CD4-positive, alpha-beta memory T cell (primary cell): ENCODE measurements at places on chromosomes 7 and 10. TPM values are rescaled to one million over a fixed set of nuclear protein-coding genes. Genes with fewer than 3 reads are reported as not detected.
A peak's percentile ranks its signal among the peaks of the same experiment; 100 is the strongest.

The ATOH7 gene
- not detected for total RNA-seq

The SORCS1 gene
- total RNA-seq: not detected

DNA sequence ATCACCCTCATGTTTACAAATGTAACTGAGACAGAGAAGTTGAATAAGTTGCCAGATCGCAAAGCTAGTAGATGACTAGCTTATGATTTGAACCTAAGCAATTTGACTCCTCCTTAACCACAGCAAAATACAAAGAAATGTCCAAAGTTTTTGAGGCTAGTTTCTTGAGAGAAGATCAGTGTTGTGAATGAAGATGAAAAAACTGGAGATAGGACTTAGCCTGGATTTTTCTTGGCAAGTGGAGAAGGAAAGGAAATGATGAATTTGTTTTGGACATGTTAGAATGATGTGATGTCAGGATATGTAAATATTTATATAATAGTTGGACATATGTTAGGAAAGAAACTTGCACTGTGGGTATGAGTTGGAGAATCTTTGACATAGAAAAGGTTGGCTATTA is 149.8 kb downstream of the LSMEM1 start:
- H3K27ac ChIP-seq: no peak overlapping the region
- H3K4me1 ChIP-seq: no peaks in the 10 kb centered on the region
- H3K4me3 ChIP-seq: no peak overlapping the region
- no peaks in the 10 kb centered on the region for H3K27me3 ChIP-seq
- no peak for DNase-seq
- H3K36me3 ChIP-seq: no peaks in the 10 kb centered on the region

GRCh38 chr10:127524229-127524628 is 24.9 kb upstream of the NPS start:
- H3K4me1 ChIP-seq: no peaks in the 10 kb centered on the region
- no peak overlapping the region for H3K27ac ChIP-seq
- DNase-seq: no peak
- H3K4me3 ChIP-seq: no peak overlapping the region
- no peaks in the 10 kb centered on the region for H3K27me3 ChIP-seq

The TSPAN12 gene
- not detected for total RNA-seq

The ATP5F1C gene
- total RNA-seq: 124 TPM

The ANKRD61 gene
- total RNA-seq: not detected

DNA sequence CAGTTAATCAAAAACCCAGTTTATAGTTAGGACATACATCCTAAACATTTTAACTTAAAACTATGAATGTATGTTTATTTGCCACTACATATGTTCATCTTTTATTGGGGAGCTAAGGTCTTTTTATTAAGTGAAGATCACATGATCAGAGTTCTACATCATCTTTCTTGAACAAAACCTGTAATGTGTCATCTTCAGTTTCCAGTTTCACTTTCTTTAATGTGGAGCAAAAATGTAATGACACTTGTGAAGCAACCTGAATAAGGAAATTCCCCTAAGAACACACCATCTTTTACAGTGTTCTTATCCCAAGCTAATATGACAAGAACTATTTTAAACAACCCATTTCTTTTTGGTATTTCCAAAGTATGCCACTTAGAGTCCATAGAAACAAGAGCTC is 166.7 kb upstream of the BET1 start:
- H3K36me3 ChIP-seq: no peaks in the 10 kb centered on the region
- no peaks in the 10 kb centered on the region for H3K27me3 ChIP-seq
- no peak overlapping the region for H3K27ac ChIP-seq
- DNase-seq: no peak

DNA sequence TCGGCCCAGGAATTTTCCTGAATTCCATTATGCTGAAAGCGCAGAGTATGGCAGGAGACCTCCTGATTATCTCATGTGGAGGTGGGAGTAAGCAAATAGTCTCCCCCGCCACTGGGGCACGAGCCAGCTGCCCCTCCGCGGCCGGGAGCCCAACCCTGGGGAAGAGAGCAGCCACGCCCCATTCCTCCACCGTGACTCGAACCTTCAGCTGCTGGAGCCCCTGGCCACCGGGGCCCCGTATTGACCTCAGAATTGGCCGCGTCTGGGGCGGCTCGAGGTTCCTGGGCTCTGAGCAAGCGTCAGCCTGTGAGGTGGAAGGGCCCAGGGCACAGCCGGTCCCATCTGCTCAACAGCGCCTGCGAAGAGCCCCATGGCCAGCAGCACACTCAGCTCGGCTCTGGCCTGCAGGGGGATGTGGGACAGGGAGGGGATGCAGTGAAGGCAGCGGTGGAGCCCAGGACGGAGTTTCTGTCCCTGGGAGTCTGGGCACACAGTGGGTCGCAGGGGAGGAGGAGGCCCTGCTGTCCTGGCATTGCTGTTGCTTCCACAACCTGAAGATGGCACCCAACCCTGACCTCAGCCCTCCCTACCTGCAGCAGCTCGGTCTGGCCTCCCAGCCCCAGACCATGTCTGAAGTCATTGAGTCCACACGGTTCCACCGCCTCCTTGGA is 97.8 kb downstream of the CHST15 start:
- no peak overlapping the region for H3K27ac ChIP-seq
- no peak for DNase-seq
- no peak overlapping the region for H3K4me3 ChIP-seq
- H3K36me3 ChIP-seq: no peaks in the 10 kb centered on the region

The AQP1 gene
- total RNA-seq: not detected

DNA sequence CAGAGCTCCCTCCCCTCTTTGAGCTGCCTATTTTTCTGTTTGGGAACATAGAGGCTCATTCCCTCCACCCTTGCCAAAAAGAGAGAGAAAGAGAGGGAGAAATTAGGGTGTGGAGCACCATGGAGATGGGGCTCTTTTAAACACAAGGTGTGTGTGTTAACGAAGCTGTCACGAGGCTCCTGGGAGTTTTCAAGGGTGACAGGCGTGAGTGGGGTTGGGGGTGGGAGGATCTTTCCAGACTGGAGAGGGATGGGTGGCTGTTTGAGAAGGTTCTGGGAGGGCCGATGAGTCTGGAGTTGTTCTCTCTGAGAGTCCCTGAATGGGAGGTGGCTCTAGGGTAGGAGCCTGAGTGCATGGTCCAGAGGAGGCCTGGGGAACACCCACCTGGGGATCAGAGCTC is 45.0 kb downstream of the PALD1 start:
- H3K27ac ChIP-seq: no peak overlapping the region
- H3K36me3 ChIP-seq: no peaks in the 10 kb centered on the region
- DNase-seq: no peak
- no peaks in the 10 kb centered on the region for H3K4me1 ChIP-seq

- no peaks in the 10 kb centered on the region for H3K27me3 ChIP-seq
- H3K4me3 ChIP-seq: no peak overlapping the region
- no peaks in the 10 kb centered on the region for H3K4me1 ChIP-seq
Observed at GRCh38 chr7:80040752-80041151, 93.9 kb upstream of the GNAI1 start.

GRCh38 chr7:117195361-117196029 is 127.4 kb downstream of the WNT2 start:
- no peaks in the 10 kb centered on the region for H3K36me3 ChIP-seq
- no peaks in the 10 kb centered on the region for H3K27me3 ChIP-seq
- H3K4me1 ChIP-seq: no peaks in the 10 kb centered on the region
- DNase-seq: no peak

DNA sequence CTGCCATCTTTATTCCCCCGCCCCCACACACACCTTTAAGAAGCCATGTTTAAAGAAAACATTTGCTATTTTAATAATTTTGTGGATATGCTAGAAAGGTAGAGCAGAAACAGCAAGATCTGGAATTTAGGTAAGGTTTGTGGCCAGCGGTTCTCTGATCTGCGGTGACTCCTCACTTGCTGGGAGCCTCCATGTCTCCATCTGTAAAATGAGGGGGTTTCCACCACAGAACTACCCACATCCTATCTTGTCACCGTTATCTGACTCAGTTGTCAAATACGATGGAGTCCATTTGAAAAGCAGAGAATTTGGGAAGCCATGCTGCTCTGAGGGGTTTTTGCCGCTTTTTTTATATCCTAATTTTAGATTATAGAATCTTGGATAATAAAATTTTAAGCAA is 23.3 kb downstream of the MACC1 start:
- H3K27me3 ChIP-seq: no peaks in the 10 kb centered on the region
- no peak overlapping the region for H3K4me3 ChIP-seq
- no peaks in the 10 kb centered on the region for H3K4me1 ChIP-seq
- DNase-seq: no peak
- no peak overlapping the region for H3K27ac ChIP-seq

GRCh38 chr7:7569081-7569527 is 2.4 kb downstream of the MIOS start:
- no peaks in the 10 kb centered on the region for H3K36me3 ChIP-seq
- peak overlapping the region; percentile 84 for H3K27ac ChIP-seq
- no peak overlapping the region for H3K4me3 ChIP-seq
- H3K4me1 ChIP-seq: peaks cover 47% of the 10 kb centered on the region
- H3K27me3 ChIP-seq: no peaks in the 10 kb centered on the region

The EPHA1 gene
- total RNA-seq: 30.7 TPM

The FEZF1 gene
- not detected for total RNA-seq

The HECTD2 gene
- total RNA-seq: 2.7 TPM

- H3K27ac ChIP-seq: no peak overlapping the region
- H3K27me3 ChIP-seq: no peaks in the 10 kb centered on the region
- no peak for DNase-seq
- no peak overlapping the region for H3K4me3 ChIP-seq
- H3K36me3 ChIP-seq: no peaks in the 10 kb centered on the region
- H3K4me1 ChIP-seq: no peaks in the 10 kb centered on the region
Observed at GRCh38 chr10:79431428-79431827, 14.0 kb downstream of the ZCCHC24 start.

DNA sequence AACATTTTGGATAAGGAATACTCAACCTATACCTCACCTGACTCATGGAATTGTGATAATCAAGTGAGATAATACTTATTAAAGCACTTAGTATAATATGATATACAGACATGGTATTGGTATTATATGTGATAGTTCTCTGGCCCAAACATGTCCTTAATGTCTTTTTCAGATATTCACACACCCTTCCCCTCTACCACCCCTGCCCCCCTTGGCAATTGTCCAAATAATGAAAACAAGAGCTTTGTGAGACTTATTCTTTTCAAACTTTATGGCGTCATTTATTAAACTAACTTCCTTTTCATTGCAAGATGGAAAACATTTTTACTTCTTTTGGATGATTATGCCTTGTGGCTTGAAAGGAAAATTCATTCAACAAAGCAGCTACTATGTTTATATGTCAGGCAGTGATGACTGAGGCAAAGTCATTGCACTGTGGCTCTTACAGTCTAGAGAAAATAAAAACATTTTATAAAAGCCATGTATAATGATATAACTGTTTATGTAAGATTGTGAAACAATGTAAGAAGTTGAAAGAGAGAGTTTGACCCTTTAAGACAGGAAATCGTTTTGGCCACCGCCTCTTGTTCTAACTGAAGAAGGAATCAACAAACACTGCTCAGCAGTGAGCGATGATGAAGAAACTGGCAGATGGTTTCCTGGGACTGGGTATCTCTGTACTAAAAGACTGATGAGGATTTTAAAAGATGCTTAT is 27.4 kb downstream of the MINPP1 start:
- H3K27ac ChIP-seq: no peak overlapping the region
- no peaks in the 10 kb centered on the region for H3K27me3 ChIP-seq
- no peak for DNase-seq
- H3K4me3 ChIP-seq: no peak overlapping the region

DNA sequence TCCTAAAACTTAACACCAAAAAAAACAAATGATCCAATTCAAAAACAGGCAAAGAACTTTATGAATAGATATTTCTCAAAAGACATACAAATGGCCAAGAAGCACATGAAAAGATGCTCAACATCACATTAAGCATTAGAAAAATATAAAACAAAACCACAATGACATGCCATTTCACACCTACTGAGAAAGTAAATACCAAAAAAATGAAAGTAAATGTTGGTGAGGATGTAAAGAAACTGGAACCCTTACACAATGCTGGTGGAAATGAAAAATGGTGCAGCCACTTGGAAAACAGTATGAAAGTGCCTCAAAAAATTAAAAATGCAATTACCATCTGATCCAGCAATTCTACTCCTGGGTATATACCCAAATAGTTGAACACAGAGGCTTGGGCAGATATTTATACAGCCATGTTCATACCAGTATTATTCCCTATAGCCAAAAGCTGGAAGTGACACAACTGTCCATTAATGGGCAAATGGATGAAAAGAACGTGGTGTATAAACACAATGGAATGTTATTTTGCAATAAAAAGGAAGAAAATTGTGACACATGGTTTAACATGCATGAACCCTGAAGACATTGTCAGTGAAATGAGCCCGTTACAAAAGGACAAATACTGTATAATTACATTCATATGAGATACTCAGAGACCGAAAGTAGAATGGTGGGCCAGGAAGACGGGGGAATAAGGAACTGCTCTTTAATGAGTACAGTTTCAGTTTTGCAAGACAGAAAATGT is 89.0 kb downstream of the JMJD1C start:
- H3K36me3 ChIP-seq: no peaks in the 10 kb centered on the region
- H3K27me3 ChIP-seq: no peaks in the 10 kb centered on the region
- H3K4me1 ChIP-seq: peaks cover 6% of the 10 kb centered on the region

The LIPM gene
- total RNA-seq: not detected

The PLAC9 gene
- total RNA-seq: not detected

DNA sequence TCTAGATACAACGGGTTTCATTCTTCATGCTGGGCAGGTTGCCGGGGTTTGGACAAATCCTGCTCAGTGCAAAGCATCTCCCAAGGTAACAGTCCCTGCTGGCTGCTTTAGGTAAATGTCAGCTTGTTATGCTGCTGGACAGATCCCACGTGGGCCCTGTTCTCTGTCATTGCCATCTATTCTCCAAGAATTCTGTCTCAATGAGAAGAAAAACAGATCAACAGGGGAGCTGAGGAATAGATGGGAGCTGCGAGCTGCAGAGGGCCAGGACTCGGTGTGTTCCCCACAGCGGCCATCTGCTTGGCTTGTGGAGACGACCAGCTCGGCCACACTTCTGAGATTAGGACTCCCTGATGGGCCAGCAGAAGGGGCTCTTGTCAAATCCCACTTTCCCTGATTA is 235.2 kb downstream of the DPP6 start:
- H3K27ac ChIP-seq: no peak overlapping the region
- DNase-seq: no peak
- no peaks in the 10 kb centered on the region for H3K4me1 ChIP-seq
- no peak overlapping the region for H3K4me3 ChIP-seq

DNA sequence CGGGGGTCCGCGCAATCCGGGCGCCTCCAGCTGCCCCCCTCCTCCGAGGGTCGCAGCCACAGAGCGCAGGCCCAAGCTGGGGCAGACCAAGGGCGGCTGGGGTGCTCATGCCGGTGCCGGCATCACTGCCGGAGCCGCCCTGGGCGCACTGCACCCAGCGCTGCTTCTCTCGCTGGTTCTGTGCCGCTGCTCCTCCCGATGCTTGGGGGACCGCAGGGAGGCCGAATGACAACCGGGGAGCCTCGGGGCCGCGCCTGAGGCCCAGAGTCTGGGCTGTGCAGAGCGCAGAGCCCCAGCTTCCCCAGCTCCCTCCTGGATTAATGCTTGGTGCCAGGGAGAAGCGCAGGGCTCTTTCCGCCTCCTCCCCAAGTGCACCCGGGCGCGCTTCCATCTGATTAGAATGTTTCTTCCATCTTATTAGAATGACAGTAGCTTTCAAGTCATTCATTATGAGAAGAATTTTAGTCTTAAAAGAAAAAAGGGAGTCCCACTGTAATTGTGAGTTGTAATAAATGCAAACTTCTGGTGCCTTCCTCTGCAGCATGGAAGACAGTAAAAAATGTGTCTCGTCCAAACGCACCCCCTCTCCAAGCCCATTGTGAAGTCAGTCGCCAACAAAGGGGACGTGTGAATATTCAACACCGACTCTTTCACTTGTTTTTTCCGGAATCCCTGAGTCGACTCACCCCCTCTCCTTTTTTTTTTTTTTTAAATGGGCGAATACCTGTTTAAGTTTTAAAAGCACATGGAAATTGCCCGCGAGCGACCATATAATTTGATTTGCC is 19.5 kb upstream of the PTF1A start:
- no peaks in the 10 kb centered on the region for H3K36me3 ChIP-seq
- H3K4me1 ChIP-seq: no peaks in the 10 kb centered on the region
- no peak for DNase-seq
- no peak overlapping the region for H3K4me3 ChIP-seq
- no peaks in the 10 kb centered on the region for H3K27me3 ChIP-seq
- no peak overlapping the region for H3K27ac ChIP-seq
